ENCODE measurements at places on chromosomes 5 and 9.

GRCh38 chr9:88817628-88818027 is 173.6 kb upstream of the S1PR3 start:
- DNase-seq, result no peak

GRCh38 chr5:1662559-1663085 is 137.0 kb downstream of the MRPL36 start:
- DNase-seq, result no peak

- DNase-seq, result no peak
These were observed 101.9 kb downstream of the MTRR start for GRCh38 chr5:7970816-7971215.

DNA sequence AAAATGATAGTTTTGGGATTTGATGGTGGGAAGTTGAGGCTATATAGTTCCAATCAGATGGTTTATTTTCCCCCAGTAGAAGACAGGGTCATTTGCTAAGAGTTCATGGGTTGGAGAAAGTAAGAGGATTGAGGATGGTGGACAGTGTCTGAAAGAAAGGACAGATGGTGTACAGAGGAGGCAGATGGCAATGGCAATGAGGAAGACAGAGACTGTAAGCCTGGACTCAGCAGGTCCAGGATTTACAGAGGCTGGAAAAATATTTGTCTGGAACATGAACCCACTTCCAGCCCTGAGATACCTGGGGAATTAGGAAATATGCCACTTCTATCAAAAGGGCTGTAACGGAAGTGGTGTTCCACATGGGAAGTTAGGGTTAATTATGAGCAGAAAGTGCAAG is 84.5 kb downstream of the PCSK1 start:
- DNase-seq, result no peak

DNA sequence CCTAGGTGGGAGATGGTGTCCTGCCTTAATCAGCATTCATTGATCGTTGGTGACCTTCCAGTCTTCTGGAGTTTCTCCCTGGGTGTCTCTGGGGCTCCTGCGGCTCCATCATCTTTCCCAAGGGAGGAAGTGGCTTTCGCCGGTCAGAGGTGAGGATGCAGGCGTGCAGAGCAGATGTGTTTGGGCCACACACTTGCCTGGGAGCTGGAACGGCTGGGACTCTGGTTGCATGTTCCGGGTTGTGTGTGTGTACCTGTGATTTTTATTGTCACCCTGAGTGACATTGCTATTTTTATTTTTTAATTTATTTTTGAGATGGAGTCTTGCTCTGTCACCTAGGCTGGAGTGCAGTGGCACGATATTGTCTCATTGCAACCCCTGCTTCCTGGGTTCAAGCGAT is 9.6 kb downstream of the HMCN2 start:
- no peak for DNase-seq

DNA sequence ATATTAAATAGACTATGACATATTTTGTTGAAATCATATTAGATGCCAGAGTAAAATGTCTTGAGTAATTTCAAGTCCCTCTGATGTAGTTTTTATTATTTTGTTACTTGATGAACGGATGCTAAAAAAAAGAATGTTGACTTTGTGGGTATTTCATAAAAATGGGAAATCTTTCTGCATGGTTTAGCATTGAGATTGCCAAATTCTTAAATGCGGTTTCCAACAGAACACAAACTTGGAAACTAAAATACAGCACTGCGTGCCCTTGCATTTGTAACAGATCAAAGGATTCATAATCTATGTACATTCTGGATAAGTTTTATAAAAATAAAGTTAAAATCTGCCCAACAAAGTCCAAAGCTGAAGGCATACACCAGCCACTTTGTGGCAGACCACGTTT is 425.5 kb upstream of the DAB2 start:
- DNase-seq, result no peak

DNA sequence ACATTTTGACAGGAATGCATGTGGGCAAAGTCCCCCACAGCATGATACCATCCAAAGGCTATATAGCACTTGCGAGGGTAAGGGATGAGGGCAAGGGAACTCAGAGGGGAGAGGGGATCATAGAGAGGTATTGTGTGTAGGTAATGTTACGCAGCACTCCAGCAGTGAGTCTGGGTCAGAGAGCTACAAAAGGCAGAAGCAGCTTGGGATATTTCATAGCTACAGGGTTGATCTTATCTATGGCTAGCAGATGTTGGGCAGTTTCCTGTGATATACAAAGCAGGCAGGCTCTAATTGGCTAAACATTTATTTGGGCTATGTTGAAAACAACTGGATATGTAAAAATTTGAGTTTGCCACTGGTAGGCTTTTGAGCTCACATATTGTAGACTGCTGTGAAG is 17.8 kb upstream of the SLCO4C1 start:
- DNase-seq, result no peak

DNA sequence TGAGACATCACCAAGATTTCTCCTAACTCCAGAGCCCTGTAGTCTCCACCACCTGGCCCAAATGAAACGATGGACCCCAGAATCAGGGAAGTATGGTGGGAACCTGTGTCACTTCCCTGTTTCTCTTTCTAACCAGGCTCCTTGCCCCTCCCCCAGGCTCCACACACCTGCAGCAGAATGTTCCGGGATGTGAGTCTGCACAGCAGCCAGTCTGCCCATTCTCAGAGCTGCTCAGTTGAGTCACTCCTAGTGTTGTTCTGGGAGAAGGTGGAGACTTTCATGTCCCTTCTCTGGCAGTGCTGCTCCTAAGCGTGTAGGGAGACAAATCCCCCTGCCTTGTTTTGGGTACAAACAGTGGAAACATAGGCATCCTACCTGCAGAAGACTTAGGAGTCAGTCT is 76.0 kb upstream of the XPA start:
- no peak for DNase-seq

- no peak for DNase-seq
These were observed 244.4 kb upstream of the FBXL7 start for GRCh38 chr5:15255576-15255975.
